ENCODE measurements at places on chromosomes 1 and 21. TPM values are rescaled to one million over a fixed set of nuclear protein-coding genes. Genes with fewer than 3 reads are reported as not detected.

GRCh38 chr1:26530895-26531598 lies 1.5 kb downstream of the RPS6KA1 start:
- DNase-seq = no peak

DNA sequence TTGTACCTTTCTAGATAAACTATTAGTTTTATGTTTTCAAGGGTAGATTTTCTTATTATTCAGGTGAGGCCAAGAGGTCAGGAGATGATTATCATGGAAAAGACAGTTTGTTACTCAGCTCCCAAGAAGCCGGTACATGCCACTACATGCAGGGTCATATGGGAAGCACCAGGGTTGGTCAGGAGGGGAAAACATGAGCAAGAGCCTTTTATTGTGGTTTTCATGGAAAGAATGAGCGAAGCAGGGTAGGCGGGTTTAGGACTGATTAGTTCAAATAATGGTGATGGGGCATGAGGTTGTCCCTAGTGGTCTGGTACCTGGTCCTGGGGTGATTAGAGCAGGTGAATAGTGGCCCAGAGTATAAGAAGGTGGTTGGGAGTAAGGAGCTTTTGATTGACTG lies 189.9 kb downstream of the APP start:
- DNase-seq = no peak

DNA sequence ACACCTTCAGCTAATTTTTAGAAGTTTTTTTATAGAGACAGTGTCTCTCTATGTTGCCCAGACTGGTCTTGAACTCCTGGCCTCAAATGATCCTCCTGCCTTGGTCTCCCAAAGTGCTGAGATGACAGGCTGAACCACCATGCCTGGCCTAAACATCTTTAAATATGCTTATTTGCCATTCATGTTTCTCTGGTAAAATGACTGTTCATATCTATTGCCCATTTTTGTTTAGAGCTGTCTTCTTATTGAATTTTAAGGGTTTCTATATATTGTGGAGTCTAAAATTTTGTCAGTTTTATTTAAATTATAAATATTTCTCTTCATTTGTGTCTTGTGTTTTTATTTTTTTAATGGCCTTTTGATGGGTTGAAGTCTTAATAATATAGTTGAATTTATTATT lies 3.0 kb upstream of the PM20D1 start:
- no peak for DNase-seq

DNA sequence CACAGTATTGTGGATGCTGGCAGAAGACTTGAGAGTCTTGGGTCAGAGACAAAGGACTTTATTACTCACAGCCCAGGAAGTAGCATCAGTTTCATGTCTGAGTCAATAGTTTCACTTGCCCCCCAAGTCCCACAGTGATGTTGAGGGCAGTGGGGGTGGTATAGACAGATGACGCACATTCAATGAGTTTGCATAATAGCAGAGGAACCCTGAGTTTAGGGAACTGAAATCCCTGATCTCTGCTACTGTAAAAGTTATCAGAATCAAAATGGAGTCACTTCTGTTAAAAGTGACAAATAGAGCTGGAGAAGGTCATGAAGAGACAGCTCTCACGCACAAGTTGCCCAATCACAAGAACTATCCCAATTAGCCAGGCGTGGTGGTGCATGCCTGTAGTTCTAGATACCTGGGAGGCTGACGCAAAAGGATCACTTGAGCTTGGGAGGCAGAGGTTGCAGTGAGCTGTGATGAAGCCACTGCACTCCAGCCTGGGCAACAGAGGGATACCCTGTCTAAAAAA lies 11.5 kb upstream of the HCRTR1 start:
- DNase-seq = no peak

- no peak for DNase-seq
Measured at GRCh38 chr1:77975386-77975785, 3.5 kb downstream of the FUBP1 start.

CD1E gene
- polyA plus RNA-seq = not detected

C1orf141 gene
- not detected for polyA plus RNA-seq

GRCh38 chr1:215807911-215808436 lies 240.9 kb downstream of the KCTD3 start:
- DNase-seq = no peak

- DNase-seq = no peak
Measured at GRCh38 chr21:31408301-31409088, 64.4 kb upstream of the TIAM1 start.

DNA sequence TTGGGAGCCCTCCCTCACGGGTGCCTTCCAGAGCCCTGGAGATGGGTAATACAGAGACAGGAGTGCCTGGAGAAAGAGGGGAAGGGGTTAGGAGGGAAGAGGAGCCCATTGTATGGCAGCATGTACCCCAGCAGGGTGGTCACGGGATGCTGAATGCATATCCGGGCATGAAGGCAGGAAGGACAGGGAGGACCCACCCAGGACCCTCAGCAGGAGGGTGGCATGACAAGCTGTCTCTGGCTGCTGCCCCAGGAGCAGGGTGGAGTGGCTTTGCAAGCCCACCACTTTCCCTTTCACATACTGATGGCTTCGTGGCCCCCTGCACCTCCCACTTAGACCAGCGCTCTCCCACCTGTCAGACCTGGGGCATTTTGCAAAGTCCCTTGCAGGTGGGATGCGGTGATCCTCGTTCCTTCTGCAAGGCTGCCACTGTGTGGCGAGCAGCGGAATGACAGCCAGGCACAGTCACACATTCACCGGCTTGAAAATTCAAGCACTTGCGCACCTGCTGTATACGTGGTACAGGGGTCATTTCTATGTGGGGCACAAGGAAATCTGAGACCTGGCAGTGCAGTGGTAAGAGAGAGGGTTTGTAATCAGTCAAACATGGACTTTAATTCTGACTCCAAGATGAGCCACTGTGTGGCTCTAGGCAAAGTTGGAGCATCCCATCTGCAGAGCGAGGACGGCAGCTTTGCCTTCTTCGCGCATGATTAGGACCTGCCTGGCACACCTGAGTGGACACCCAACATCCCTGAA lies 53.2 kb upstream of the TMEM51 start:
- peak; percentile 47 for DNase-seq

GRCh38 chr1:9362488-9362887 lies 69.8 kb downstream of the SPSB1 start:
- no peak for DNase-seq

DNA sequence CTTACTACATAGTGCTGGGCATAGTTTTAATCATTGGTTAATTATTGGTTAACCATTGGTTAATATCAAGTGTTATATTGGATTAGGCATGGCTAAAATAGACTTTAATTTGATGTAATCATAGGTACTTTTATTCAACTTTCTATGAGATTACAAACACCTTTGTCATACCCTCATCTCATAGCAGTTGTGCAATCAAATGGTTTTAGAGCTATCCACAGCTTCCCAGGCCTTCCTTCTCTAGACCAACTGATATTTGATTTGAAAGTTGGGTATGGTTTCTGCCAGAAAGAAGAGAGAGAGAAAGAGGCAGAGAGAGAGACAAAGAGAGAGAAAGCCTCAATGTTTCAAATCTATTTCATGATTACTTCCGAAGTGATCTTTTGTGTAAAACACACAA lies 9.6 kb upstream of the RGS1 start:
- no peak for DNase-seq

DNA sequence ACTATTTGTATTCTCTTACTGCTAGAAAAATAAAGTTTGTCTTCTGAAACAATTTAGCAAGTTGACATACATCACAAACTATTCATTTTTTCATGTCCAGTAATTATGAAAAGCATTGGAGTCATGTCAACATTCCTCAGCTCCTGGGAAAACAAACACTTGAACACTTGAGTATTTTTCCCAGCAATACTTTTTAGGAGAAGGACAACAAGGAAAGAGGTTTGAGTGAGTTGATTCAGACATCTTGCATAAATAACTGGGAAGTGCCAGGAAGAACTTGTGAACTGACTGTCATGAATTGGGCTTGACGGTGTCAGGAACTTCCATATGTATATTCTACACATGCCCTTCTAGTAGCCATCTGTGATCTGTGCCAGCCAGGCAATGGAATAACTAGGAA lies 195.6 kb downstream of the HMCN1 start:
- no peak for DNase-seq

- no peak for DNase-seq
Measured at GRCh38 chr1:160446945-160447600, 46.7 kb downstream of the VANGL2 start.

DNA sequence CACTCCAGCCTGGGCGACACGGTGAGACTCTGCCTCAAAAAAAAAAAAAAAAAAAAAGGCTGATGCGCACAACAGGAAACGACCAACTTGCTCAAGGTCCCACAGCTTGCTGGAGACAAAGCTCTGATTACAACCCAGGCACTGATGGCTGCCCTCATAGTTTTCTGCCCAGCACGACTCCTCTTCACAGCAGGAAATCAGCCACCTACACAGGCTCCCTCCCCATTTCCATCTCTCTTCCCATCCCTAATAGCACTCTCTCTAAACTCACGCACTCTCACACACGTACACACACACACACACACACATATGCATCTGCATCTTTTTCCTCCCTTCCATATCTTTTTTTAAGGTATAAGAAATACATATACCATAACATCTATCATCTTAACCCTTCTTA lies 153.5 kb upstream of the SOD1 start:
- no peak for DNase-seq

RGSL1 gene
- polyA plus RNA-seq = 0.09 TPM

DNA sequence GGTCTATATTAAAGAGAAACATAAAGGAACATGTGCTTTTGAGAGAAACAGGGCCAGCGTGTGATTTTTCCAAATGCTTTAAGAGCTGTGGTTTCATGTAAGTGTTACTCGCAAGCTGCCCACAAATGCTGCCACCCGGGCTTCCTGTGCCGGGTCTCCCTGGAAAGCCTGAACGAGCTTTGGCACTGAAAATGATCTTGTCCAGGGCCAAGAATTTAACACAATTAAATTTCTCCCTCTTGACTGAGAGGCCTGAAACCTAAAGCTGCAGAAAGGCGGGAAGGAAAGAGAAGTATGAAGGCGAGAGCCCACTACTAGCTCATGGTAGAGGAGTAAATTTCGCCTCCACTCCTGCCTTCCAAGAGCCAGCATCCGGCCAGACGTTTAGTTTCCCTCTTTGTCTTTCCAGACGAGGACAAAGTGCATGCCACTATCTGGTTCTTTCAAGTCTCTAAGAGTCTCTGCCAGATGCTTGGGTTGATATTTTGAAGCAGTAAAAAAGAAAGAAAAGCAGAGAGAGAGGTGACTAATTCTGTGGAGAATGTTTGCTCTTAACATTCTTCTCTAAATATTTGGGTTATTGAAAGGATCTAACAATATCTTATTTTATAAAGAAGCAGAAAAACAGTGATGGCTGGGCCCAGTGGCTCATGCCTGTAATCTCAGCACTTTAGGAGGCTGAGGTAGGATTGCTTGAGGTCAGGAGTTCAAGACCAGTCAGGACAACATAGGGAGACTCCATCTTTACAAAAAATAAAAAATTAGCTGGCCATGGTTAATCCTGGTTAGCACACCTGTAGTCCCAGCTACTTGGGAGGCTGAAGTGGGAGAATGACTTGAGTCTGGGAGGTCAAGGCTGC lies 100.0 kb upstream of the HNRNPU start:
- no peak for DNase-seq

GRCh38 chr1:41758904-41759548 lies 159.7 kb downstream of the HIVEP3 start:
- no peak for DNase-seq

- DNase-seq = no peak
Measured at GRCh38 chr1:25668931-25669573, 52.5 kb downstream of the MAN1C1 start.

GRCh38 chr1:206080026-206080820 lies 27.2 kb downstream of the RHEX start:
- no peak for DNase-seq

DNA sequence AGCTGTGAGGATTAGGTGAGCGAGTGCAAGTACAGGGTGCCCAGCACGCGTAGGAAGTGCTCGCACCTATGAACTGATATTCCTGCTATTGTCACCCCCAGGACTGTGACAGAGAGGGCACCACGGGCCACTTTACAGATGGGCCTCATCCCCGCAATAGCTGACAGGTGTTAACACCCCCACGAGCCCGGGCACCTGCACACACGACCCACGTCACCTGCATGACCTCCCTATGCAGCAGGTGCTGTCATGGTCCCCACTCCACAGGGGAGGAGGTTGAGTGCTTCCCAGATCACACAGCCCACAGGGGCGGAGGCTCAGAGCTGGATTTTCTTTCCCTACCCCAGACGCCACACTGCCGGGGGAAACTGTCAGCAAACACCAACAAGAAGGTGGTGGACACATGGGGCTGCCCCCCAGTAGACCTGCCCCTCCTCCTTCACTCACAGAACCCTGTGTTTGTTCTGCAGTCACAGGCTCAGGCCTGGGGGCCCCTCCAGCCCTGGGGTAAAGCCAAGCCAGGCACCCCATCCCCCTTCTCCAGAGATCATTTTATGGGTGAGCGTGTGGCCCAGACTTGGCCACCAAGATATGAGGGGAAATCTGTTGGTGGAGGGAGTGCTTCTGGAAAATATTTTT lies 465.5 kb downstream of the MATN1 start:
- DNase-seq = no peak

PPFIA4 gene
- 7.9 TPM for polyA plus RNA-seq

DNA sequence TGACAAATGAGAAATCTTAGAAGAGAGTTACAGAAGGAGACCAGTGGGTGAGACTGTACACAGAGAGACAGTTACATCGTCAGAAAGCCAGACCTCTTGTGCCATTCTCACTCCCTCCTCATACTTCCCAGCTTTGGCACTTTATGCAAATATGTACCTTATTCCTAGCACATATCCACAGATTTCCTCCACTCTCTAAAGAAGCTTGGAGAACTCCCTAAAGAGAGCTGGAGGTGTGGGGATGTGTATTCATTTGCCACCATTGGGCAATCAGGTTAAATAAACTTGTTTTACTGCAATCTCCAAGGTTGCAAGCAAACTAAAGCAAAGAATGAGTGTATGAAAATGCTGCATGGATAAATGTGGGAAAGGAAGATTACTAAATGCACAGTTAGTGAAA lies 380.9 kb upstream of the PRMT6 start:
- DNase-seq = no peak

IPP gene
- polyA plus RNA-seq = 26.7 TPM

PAPPA2 gene
- 67.1 TPM for polyA plus RNA-seq

DNA sequence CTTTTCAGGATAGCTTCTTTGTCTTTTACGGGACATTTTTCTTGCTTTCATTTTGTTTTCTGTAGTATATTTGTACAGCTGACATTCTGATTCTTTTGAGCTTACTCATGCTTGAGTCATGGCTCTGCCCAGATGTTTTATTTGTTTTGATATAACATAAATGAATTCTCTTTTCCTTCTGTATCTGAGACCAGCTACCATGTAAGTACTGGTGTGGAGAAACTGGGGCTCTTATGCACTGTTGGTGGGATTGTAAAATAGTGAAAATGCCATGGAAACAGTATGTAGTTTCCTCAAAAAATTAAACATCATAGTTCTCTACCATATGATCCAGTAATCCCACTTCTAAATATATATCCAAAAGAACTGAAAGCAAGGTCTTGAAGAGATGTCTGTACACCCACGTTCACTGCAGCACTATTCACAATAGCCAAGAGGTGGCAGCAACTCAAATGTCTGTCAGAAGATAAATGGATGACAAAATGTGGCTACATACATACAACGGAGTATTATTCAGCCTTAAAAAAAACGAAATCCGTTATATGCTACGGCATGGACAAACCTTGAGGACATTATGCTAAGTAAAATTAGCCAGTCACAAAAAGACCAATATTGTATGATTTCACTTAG lies 61.4 kb downstream of the EIF2B3 start:
- DNase-seq = no peak

Measured in right renal pelvis (tissue), 4 donors.